Fibroblast of mammary gland (primary cell): ENCODE measurements at places on chromosomes 7 and 10.

- no peak for DNase-seq
Observed at GRCh38 chr10:44803862-44804261, 107.3 kb upstream of the TMEM72 start.

GRCh38 chr7:92730808-92731207, 105.6 kb downstream of the CDK6 start:
- DNase-seq, result peak; percentile 83

GRCh38 chr7:122219253-122219865, 75.3 kb upstream of the AASS start:
- peak; percentile 33 for DNase-seq

GRCh38 chr10:14478604-14479003, 147.9 kb upstream of the FRMD4A start:
- DNase-seq, result peak; percentile 54

GRCh38 chr10:33271969-33272583, 62.4 kb downstream of the NRP1 start:
- DNase-seq, result no peak

- DNase-seq, result peak; percentile 52
Observed at GRCh38 chr7:85103962-85104361, 82.9 kb downstream of the SEMA3D start.

DNA sequence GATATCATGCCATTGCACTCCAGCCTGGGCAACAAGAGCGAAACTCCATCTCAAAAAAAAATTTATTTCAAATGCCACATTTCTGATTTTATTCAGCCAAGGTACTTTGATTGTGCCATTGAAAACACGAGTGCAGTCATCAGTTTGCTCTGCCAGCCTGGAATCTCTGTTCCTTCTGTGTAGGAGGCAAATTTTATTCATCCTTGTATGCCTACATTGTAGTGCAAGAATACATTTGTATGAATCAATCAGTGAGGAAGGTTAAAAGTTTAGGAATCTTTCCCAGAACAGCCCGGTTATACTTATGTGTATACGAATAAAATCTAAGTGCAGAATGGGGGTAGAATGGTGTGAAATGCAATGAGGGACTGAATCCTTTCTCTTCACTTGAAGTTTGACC, 886 bp upstream of the TET1 start:
- DNase-seq, result no peak

GRCh38 chr7:114777288-114777687, 144.6 kb upstream of the MDFIC start:
- DNase-seq, result no peak

- peak; percentile 62 for DNase-seq
Observed at GRCh38 chr7:75945297-75946168, 30.6 kb downstream of the POR start.

- DNase-seq, result peak; percentile 1
Observed at GRCh38 chr7:39085590-39086049, 107.9 kb downstream of the POU6F2 start.

GRCh38 chr7:132859199-132859598, 222.7 kb downstream of the CHCHD3 start:
- no peak for DNase-seq

- no peak for DNase-seq
Observed at GRCh38 chr7:129828078-129828762, 124.5 kb downstream of the UBE2H start.

DNA sequence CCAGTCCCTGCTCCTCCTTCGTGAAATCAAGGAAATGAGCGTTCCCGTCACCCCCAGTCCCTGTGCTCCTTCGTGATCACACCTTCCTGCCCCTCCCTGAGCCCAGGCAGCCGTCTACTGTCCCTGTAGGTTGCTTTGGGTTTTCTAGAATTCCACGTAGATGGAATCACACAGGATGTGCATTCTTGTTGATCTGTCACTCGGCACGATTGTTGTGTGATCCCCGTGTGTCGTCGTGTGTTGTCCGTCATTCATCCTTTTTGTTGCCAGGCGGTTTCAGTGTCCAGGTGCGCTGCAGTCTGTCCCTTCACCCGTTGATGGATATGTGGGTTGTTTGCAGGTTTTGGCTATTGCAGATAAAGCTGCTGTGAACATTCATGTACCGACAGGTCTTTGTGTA, 9.4 kb downstream of the MTG1 start:
- DNase-seq, result no peak

DNA sequence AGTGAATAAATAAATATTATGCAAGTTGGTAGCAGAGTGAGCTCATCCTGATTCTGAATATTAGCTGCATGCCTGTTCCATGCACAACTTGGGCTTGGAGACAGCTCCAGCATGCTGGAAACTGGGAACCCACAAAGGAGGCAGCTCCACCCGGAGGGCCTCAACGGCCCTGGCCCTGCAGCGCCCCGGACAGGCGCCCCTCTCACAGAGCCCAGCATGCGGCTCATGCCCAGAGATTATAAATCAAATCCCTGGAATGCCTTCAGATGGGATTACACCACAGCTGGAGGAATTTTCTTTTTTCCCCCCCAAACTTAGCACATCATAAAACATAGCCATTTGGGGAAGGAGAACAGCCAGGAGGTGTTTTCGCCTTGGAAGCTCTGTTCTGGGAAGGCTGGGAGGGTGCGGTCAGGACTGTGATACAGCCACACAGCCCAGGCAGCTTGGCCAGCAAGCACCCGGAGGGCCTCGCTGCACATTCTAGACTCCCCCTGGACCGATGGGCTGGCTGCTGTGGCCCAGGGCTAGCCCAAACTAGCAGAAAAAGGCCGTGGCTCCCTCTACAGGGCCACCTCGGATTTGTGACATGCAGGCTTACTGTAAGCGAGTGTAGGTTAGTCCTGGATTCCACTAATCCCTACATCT, 102.4 kb downstream of the PTPN20 start:
- DNase-seq, result no peak

GRCh38 chr7:36677769-36678437, 46.4 kb downstream of the AOAH start:
- no peak for DNase-seq

DNA sequence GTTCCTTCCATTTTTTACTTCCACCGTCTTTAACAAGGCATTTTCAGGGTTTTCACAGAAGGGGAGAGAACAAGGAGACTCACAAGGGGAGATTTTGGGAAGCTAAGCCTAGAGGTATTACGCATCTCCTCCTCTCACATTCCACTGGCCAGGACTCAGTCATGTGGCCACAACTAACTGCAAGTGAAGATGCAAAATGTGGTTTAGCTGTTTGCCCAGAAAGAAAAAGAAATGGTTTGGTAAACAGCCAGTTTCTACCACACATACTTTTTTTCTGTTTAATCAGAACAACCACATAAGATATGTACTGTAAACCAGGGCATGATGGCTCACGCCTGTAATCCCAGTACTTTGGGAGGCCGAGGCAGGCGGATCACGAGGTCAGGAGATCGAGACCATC, 21.4 kb upstream of the HELLS start:
- DNase-seq, result peak; percentile 63

GRCh38 chr7:92631067-92631849, 41.1 kb upstream of the FAM133B start:
- no peak for DNase-seq

DNA sequence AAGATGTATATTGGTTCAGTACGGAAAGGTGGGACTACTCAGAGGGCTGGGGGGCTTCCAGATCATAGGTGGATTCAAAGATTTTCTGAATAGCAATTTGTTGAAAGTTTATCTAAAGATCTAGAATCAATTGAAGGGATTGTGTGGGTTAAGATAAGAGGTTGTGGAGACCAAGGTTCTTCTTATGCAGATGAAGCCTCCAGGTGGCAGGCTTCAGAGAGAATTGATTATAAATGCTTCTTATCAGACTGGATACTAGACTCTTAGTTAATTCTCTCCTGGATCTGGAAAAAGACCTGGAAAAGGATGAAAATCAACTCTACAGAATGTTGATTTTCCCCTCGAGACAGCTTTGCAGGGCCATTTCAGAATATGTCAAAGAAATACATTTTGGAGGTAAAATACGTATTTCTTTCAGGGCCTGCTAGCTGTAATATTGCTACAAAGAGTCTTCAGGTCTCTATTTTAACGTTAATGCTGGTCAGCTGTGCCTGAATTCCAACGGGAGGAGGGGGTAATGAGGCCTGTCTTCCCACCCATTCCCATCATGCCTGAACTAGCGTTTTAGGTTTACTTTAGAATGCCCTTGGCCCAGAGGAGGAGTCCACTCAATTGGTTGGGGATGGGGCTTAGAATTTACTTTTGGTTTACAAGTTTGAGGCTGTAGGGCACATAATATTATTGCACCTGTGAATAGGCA, 12.8 kb upstream of the GPR15LG start:
- DNase-seq, result no peak

- no peak for DNase-seq
Observed at GRCh38 chr7:34341326-34341725, 316.7 kb upstream of the NPSR1 start.

DNA sequence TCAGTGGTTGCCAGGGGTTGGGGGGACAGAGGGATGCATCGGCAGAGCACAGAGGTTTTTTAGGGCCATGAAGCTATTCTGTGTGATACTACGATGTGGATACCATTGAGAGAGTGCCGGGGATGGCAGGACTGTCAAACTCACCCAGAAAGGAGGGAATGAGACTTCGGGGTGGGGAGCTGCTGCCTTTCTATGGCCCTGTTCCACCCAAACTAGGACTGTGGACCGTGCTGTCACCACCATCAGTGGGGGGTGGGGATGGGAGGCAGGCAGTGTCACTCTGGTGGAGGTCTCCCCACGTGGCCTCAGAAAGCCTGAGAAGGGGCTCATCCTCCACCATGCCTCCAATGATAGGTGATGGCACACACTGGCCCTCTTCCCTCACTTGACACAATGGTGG, 146.2 kb downstream of the PTPN20 start:
- no peak for DNase-seq
